ENCODE measurements at places on chromosomes 1 and 21.

DNA sequence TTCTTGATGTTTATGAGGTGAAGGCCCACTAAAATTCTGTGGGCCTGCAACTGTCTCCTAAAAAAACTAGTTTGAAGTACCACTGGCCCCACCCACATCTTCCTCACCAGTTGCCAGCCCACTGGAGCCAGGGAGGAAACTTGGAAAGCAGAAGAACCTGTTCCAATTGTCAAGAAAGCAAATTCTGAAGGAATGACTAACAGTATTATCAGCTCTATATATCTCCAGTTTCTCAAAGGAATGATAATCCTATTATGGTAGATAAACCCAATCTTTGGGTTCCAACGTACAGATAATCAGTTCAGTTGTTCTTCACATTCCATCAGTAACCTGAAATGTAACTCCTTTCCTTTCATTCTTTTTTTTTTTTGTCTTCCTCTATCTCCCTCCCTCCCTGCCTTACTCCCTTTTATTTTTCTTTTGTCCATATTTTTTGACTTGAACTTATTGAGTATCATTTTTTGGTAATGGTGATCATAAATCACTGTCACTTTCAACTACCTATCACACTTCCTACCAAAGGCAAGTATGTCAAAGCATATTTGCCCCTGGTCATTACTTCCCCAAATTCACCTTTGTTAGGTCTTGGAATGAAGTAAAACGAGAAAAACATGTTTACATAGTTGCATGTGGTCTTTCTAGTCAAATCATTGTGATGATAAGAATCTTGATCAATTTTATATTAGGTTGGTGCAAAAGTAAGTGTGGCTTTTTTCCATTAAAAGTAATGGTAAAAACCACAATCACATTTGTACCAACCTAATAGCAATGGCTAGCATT lies 943.4 kb downstream of the TTLL7 start:
- DNase-seq: no peak

- no peak for DNase-seq
These were observed 226.9 kb upstream of the DEPDC1 start for GRCh38 chr1:68723791-68724190.

DNA sequence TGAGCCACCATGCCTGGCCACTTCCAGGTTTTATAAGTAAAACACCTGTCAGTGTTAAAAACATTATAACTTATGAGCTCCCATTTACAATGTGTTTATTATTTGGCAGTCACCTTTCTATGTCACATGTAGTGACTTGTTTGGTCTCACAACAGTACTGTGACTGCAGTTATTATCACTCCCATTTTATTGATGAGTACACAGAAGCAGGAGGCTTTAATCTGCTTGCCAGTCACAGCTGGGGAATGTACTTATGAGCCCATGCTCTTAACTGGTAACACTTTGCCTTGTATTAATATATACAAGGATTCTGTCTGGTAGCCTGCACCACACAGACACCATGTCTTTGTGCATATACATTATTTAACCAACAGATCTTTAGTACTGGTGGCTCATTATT lies 31.1 kb upstream of the BACH1 start:
- no peak for DNase-seq

GRCh38 chr1:69569576-69570328 lies 2.0 kb downstream of the LRRC7 start:
- no peak for DNase-seq
